Adrenal gland (tissue), 19 donors: ENCODE measurements at places on chromosomes 2 and 18. TPM values are rescaled to one million over a fixed set of nuclear protein-coding genes. Genes with fewer than 3 reads are reported as not detected.
A peak's percentile ranks its signal among the peaks of the same experiment; 100 is the strongest.

GRCh38 chr2:42031281-42032223 lies 16.3 kb upstream of the PKDCC start:
- DNase-seq = no peak

GRCh38 chr18:43175257-43175656 lies 59.8 kb upstream of the RIT2 start:
- DNase-seq = no peak

DNA sequence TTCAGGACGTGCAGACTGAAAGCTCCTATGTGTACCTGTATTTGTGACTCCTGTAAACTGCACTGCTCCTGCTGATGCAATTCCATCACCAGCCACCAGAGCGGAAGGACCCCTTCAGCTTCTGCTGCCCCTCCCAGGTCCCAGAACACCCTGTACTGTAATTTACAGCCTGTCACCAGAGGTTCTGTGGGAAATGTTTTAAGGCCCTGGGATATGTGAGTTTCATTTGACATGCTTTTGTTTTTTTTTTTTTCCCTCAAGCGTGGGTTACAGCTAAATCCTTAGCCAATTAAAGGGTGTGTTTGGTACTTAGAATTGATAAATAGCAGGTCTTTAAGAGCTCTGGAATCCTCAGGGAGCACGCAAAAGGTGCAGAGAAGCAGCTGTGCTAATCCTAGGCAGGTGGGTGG lies 79.4 kb downstream of the KCTD1 start:
- no peak for DNase-seq

The CCDC148 gene
- total RNA-seq = 0.24 TPM

DNA sequence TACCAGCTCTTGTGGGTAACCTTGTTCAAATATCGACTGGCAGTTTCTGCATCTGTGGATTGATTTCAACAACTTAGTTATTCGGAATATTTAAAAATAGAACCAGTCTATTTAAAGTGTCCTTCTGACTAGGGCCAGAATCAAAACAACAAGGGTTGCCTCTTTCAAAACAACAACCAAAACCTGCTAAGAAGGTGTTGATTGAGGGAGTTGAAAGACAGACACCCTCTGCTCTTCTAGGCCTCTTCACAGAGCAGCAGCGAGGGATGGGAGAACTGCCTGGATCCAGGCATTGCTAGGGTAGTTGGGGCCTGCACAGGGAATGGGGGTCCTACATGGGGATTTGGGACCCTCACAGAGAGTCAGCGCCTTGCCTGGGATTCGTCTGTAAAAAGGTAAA lies 19.8 kb downstream of the TTR start:
- no peak for DNase-seq

GRCh38 chr2:37602702-37603101 lies 68.7 kb downstream of the CDC42EP3 start:
- DNase-seq = no peak

DNA sequence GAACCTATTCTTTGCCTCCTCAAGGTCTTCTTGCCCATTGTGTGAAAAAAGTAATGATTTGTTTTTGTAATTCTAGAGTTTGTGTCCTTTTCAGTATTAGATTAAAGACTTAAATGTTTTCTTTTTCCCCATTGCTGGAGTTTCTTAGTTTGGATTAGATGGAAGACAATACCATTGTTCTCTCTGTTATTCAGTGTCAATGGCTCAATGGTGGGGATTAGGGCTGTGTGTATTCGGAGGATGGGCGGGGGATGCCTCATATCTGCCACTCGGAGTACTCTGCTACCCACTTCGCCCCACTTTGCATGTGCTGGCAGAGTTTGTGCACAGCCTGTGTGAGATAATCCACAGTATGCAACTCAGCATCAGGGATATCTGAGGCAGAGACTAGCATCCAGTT lies 90.1 kb downstream of the KLHL29 start:
- DNase-seq = no peak

DNA sequence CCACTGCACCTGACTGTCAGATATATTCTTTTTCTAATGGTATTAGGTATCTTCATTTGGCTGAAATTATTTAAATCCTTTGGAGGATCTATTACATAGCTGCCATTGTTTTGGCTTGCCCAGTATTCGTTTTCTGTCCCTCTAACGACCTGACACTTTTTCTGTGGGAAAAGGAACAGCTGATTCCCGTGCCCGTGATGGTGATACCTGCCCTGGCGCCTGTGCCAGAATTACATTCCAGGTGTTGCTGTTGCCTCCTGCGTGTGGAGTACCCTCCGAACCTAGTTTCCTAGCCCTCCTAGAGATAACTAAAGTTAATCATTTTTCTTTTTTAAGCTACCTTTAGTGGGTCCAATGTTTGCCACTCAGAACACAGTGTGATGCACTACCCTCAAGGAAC lies 14.0 kb downstream of the HOXD1 start:
- DNase-seq = no peak

GRCh38 chr2:152336119-152336853 lies 1.3 kb downstream of the FMNL2 start:
- peak; percentile 77 for DNase-seq

GRCh38 chr18:79315596-79315995 lies 80.1 kb upstream of the NFATC1 start:
- no peak for DNase-seq

DNA sequence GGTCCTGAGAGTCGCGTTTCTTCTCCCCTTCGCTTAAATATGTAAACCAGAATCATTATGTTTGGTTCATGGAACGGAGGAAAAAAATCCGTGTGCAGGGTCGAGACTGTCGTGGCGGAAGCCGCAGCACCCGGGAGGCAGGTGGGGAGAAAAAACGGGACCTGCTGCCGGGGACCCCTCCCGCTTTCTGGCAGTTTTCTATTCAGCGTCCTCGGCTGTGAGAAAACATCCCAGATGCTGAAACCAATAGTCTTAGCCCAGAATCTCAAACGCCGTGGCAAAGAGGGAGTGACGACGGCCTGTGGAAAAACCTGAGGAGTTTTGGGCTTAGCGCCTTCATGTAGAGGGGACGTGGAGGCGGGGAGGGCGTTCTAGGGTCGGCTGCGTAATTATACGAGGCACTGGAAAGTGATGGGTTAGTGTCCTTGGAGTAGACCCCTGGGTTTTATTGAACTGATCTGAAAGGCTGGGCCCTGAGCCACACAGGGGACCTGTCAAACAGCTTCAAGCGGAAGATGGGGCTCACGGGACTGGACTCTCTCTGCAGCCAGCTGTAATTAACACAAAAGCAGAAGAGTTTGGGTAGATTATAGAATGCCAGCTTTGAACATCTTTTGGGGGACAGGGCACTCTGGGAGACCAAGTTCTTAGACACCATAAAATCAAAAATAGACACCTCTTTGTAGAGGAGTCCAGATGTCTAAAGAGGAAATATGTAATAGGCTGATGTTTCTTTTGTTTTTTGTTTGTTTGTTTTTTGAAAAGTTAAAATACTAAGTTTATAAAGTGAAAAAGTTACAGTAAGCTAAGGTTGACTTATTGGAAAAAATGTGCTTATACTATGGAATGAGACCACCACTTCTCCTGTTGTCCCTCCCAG lies 834 bp upstream of the BUB1 start:
- peak; percentile 43 for DNase-seq

The LRRC30 gene
- not detected for total RNA-seq

DNA sequence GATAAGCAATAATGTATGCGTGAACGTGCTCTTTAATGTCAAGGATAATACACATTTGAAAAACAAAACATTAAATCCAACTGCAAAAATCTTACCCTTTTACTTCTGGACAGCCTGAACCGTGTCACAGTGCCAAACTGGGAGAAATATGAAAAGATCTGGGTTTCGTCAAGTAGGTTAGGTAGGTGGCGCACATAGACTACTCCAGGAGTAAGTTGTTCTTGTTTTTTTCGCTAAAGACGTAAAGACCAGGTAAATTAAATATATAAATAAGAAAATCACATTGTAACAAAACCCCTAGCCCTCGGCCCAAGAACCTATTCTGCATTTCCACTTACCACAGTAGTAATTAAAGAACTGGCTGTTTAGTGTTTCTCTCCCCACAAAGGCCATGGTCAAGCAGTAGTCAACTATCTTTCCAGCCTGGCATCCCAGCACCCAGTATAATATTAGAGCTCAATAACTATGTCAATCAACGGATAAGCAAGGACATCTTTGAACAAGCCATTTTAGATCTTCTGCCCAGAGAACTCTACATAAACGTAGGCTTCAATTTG lies 1.1 kb downstream of the NIFK start:
- DNase-seq = no peak

The GREB1L gene
- 1.2 TPM for total RNA-seq

The IRS1 gene
- total RNA-seq = 55.7 TPM

DNA sequence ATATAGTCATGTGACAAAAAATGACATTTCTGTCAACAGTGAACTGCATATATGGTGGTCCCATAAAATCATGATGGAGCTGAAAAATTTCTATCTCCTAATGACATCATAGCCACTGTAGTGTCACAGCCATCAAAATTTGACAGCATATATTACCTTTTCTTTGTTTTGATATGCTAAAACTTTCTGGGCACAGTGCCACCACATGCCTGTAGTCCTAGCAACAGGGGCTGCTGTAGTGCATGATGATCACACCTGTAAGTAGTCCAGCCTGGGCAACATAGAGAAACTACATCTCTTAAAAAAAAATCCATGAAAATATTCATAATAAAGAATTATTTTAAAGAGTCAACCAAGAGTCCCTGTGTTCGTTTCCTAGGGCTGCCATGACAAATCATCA lies 155.5 kb upstream of the SERTAD2 start:
- no peak for DNase-seq

DNA sequence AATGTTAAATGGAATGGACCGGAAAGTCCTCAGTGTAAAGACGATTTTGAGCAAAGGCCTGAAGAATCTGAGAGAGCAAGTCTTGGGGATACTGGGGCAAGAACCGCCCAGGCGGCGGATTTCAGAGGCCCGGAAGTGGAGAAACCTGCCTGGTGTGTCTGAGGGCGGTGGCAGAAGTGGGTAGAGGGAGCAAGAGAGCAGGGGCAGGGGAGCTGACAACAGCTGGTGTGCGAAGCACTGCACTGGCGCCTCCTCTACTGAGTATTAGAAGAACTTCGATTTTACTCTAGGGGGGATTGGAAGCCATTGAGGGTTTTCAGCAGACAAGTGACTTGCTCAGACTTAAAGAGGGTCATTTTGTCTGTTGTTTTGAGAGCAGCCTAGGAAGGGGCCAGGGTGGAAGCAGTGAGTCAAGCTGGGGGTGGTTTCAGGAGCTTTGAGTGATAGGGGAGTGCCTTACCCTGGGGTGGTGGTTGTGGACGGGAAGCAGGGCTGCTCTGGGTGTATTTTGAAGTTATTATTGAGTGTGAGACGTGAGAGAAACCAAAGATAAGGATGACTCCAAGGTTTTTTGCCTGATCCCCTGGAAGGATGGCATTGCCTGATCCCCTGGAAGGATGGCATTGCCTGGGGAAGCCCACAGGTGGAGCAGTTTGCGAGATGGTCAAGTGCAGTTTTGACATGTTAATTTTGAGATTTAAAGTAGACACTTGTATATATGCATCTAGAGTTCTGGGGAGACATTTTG lies 52.5 kb downstream of the ZNF236 start:
- DNase-seq = no peak
